Pulmonary artery endothelial cell (primary cell): ENCODE measurements at places on chromosomes 4 and X.

- DNase-seq = no peak
Measured at GRCh38 chr4:4402966-4403365, 16.1 kb downstream of the NSG1 start.

DNA sequence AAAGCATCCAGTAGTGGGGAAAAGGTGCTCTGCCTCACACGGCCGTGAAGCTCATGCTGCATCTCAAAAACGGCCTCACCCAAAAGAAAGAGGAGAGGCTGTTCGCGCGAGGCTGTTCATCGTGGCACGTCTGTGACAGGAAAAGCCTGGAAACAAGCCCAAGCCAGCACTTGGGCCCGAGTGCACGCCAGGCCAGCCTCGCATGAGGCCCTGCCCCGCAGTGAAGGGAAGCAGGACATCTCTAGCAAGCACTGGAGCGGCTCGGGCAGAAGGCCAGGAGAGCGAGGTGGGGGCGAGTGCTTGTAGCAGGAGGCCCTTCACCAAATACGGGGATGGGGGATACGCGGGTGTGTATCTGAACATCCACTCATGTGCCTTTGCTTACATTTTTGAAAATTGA is 39.9 kb upstream of the MXD4 start:
- DNase-seq = no peak

GRCh38 chr4:4574792-4575191 is 32.9 kb upstream of the STX18 start:
- peak; percentile 81 for DNase-seq

DNA sequence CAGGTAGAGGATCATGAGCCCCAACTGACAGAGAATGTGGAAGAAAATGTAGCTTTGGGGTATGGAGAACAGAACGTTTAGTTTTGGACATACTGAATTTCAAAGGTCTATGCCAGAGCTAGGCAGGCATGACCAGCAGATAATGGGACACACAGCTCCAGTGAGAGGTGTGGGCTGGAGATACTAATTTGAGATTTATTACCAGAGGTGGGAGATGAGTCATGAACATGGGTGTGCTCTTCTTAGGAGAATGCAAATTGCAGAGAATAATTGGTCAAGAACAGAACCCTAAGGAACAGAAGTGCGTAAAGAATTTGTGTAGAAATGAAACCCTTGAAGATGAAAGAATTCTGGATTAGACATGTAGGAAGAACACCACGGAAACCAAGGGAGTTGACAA is 125.2 kb downstream of the PACRGL start:
- no peak for DNase-seq

DNA sequence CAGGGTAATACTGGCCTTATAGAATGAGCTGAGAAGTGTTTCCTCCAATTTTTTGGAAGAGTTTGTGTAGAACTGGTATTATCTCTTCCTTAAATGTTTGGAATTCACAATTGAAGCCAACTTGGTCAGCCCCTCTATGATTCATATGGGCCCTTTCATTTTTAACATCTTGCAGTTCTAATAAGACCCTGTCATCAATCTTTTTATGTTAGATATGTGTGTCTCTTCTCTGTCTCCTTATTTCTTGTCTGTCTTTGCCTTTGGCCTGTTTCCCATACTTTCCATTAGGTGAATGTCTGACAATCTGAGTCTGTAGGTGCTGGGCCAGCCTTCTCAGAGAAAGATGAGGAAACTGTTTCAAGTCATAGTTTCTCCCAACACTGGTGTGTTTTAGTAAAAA is 88.7 kb downstream of the SLC16A2 start:
- DNase-seq = no peak

DNA sequence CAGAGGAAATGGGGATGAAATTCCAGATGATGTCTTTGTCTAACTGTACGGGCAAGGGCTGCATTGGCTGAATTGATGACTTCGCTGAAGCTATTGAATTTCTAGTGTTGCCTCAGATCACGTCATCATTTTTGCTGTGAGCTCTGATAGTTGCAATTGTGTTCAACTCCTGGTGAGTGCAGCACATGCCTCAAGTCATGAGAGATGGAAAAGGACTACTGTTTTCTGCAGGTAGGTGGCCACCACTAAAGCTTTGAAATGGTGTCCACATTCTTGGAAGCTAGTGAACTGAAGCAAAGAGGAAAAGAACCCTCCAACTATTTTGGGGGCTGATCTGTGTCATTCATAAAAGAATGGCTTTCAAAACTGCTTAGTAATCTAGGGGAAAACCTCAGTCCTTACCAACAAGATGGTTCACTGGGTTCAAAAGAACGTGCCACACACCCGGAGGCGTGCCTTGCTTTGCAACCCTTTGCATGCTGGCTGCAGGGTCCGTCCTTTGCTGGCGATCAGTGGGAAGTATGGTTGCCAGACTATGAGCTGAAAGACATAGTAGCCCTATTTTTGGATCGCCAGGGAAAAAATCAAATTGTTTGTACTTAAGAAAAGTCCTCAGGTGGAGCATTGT is 88.1 kb upstream of the STOX2 start:
- no peak for DNase-seq

DNA sequence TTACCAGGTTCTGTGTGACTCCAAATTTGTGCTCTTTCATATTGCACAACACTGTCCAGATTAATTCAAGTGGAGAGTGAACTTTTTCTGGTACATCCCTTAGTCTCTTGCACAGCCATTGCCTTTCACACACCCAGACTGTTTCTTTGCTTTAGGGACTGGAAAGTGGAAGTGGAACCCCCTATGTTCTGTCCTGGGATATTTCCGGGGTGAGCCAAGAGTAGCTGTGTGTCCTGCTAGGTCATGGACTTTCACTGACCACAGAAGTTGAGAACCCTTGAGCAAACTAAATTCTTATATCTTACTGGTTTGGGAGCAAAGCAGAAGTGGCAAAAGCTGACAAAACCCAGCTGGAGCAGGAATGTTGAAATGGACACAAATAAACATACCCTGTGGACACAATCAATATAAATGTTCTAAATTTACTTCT is 10.3 kb upstream of the VSIG4 start:
- no peak for DNase-seq

GRCh38 chr4:124903995-124904722 is 191.6 kb upstream of the ANKRD50 start:
- DNase-seq = no peak

DNA sequence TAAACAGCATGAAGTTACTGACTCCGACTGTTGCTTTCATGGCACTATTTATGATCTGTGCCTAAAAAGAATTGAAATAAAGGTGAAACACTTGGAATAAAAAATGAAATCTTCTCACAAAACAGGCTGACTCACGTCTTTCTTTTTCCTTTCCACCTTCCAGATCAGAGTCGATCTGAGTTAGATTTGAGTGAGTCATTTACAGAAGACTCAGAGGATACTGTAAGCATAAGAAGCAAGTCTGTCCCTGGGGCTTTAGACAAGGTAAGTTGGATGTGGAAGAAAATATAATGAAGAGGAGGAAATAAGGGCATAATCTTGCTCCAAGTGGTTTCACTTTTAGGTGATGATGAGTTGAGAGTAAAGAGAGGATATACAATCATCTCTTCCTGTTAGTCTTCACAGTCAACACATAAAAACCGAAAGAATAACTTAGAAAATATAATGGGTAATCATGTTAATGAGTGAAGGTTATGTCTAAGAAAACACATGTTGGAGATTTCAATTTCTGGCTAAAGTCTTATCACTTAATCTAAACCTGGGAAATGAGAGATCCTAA is 89.7 kb downstream of the SYTL5 start:
- DNase-seq = no peak

DNA sequence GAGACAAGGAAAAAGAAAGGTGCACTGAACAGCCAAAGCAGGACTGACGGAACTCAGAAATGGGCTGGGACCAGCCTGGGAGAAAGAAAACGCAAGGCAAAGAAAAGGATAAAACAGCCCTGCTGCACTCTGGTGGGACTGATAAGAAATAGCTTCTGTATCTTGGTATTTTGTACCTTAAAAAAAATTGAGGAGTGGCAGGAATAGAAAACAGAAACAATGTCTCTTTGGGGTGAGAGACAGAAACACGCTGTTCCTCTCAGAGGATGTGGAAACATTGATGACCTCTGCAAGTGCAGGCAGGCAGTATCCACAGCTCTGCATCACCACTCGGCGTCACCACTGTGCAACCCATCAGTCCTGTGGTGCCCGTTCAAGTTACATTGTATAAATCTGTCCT is 152.5 kb upstream of the SPRY1 start:
- DNase-seq = no peak

DNA sequence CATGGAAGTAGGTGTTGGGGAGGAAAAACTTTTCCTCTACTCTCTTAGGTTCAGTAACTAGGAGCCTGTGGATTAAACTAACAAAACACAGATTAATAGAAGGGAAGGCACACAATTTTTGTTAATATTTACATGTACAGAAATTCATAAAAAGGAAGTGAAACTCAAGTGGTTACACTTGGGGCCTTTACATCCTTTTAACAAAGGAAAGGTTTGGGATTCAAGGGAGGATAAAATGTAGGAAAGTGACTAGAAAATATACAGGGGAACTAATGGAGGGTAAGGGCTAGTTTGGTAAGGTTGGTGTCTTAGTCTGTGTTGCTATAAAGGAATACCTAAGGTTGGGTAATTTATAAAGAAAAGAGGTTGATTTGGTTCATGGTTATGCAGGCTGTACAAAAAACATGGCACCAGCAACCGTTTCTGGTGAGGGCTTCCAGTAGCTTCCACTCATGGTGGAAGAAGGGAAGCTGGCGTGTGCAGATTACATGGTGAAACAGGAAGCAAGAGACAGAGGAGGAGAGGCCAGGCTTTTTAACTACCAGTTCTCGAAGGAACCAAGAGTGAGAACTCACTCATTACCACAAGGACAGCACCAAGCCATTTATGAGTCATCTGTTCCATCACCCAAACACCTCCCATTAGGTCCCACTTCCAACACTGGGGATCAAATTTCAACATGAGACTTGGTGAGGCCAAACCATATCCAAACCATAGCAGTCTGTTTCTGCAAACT is 124.4 kb downstream of the CHRDL1 start:
- no peak for DNase-seq

DNA sequence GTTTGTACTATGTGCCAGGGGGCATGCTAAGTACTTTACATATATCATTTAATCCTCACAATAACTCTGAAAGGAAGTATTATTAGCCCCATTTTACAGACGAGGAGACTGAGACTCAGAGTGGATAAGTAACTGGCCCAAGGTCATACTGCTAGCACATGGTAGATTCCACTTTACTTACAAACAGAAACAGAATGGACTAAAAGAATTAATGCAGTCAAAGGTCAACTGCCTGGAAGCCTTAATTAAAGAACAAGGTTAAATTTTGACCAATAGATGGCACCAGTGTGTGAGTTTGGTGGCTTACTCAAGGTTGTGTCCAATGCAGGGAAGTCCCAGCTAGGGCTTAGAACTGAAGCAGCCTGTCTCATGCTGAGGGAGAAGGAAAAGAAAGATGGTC is 4.7 kb downstream of the RIPPLY1 start:
- DNase-seq = peak; percentile 7

DNA sequence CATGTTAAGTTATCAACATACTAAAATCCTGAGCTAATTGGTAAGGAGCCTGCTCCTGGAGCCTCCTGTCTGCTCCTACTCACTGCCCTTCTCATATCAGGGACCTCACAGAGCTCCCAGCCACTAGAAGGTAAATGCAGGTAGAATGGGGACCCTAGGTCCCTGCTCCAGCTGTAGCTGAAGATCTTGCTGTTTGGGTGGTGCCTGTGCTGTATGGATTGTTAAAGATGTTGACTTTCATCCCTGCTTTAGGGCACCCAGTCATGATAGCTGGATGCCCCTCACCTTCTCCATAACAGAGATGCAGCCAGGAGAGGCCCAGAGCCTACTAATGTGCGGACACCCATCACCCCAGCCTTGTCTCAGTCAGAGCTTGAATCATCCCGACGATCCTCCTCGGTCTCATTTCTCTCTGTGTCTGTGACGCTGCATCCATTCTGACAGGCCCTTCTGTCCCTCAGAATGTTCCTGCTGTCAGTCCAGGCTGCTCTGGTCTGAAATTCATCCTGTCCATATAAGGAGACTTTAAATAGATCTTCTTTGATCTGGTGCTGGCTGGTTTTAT is 341.7 kb upstream of the GATB start:
- no peak for DNase-seq

DNA sequence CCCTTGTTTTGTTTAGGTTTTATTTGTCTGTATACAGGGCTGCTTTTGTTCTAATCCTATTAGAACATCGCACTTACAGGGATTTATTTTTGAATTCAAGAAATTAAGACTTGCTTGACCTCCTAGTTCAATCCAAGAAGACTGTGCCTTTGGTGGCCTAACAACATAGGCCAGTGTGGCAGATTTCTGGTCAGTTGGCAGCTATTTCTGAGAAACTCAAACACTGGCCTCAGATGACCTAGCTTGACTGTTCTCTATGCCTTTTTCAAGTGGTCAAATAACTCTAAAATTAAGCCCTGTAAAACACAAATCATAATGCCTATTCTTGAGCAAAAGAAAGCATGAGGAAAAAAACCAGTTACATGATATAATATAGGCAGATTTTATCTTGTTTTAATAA is 89.3 kb upstream of the GPR34 start:
- DNase-seq = no peak

GRCh38 chrX:51461053-51462044 is 35.0 kb downstream of the NUDT11 start:
- DNase-seq = peak; percentile 5
